ENCODE measurements at places on chromosomes 6 and 20.

GRCh38 chr6:53483423-53484353 is 61.2 kb downstream of the GCLC start:
- H3K27me3 ChIP-seq = peaks cover 8% of the 10 kb centered on the region
- no peaks in the 10 kb centered on the region for H3K36me3 ChIP-seq
- H3K4me1 ChIP-seq = peaks cover 52% of the 10 kb centered on the region
- H3K4me3 ChIP-seq = no peak overlapping the region

DNA sequence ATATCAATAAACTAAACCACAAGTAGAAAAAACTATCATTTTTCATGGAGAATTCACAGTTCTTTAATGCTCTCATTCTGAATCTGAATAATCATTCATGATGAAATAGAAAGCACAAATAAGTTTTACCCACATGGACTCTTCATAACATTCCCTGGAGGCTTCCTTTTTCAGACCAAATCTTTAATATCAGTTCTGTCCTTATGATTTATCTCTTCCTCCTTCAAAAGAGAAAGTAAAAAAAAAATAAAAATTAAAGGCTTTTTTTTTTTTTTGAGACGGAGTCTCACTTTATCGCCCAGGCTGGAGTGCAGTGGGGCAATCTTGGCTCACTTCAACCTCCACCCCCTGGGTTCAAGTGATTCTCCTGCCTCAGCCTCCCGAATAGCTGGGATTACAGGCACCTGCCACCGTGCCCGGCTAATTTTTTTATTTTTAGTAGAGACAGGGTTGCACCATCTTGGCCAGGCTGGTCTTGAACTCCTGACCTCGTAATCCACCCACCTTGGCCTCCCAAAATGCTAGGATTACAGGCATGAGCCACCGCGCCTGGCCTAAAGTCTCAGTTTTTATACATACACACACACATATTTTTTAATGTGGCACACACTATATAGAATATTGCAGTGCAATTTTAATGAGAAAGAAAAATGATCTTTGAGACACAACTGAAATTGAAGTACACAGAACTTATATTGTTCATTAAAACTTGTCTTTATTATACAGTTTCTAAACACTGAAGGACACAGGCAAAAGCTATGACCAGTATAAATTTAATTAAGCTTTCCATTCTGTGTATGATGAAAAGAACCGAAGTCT is 31.9 kb upstream of the ZNF217 start:
- H3K36me3 ChIP-seq = no peaks in the 10 kb centered on the region
- no peaks in the 10 kb centered on the region for H3K27me3 ChIP-seq
- peaks cover 49% of the 10 kb centered on the region for H3K4me1 ChIP-seq
- ATAC-seq = no peak
- no peak overlapping the region for H3K4me3 ChIP-seq

GRCh38 chr6:85421181-85421580 is 28.7 kb upstream of the NT5E start:
- no peak overlapping the region for H3K27ac ChIP-seq
- ATAC-seq = no peak
- peaks cover 23% of the 10 kb centered on the region for H3K4me1 ChIP-seq
- no peaks in the 10 kb centered on the region for H3K36me3 ChIP-seq

- no peaks in the 10 kb centered on the region for H3K27me3 ChIP-seq
- no peaks in the 10 kb centered on the region for H3K36me3 ChIP-seq
- no peak overlapping the region for H3K4me3 ChIP-seq
- ATAC-seq = no peak
- H3K4me1 ChIP-seq = no peaks in the 10 kb centered on the region
These were observed 136.0 kb downstream of the MMUT start for GRCh38 chr6:49327005-49327404.

GRCh38 chr6:1884313-1884712 is 274.6 kb downstream of the FOXC1 start:
- H3K27ac ChIP-seq = no peak overlapping the region
- H3K4me3 ChIP-seq = no peak overlapping the region
- peaks cover 8% of the 10 kb centered on the region for H3K36me3 ChIP-seq
- no peaks in the 10 kb centered on the region for H3K27me3 ChIP-seq
- ATAC-seq = no peak
- H3K4me1 ChIP-seq = no peaks in the 10 kb centered on the region

All from stimulated activated memory B cell treated with anti-CD40 and anti-IgM and Interleukin-4, amounts not matched to agents 10 μg/mL and 1 μg/mL and 100 μg/mL, for 72 hours (primary cell).